ENCODE measurements at places on chromosomes 4 and X. TPM values are rescaled to one million over a fixed set of nuclear protein-coding genes. Genes with fewer than 3 reads are reported as not detected.

The HTN3 gene
- not detected for total RNA-seq

The FRAS1 gene
- total RNA-seq = 5.1 TPM

The FOXP3 gene
- total RNA-seq = not detected

The BTC gene
- 0.29 TPM for total RNA-seq

The ZDHHC15 gene
- total RNA-seq = 0.59 TPM

The ATOH1 gene
- total RNA-seq = not detected

The CENPI gene
- 4.4 TPM for total RNA-seq

The EMD gene
- 29.7 TPM for total RNA-seq

The FGA gene
- total RNA-seq = not detected

The PNCK gene
- total RNA-seq = 0.29 TPM

The PNMA6A gene
- 1.2 TPM for total RNA-seq

The VSIG4 gene
- total RNA-seq = 0.72 TPM

The GPRASP1 gene
- 3.5 TPM for total RNA-seq

The RAP2C gene
- total RNA-seq = 24.6 TPM

The VEGFC gene
- total RNA-seq = 56.9 TPM

The TCEAL5 gene
- total RNA-seq = not detected

The ATP2B3 gene
- not detected for total RNA-seq

The DCAF4L1 gene
- under 0.01 TPM for total RNA-seq

The FABP2 gene
- not detected for total RNA-seq

The ADH1A gene
- total RNA-seq = not detected

The DCHS2 gene
- under 0.01 TPM for total RNA-seq
